ENCODE measurements at places on chromosomes 5 and 9.

DNA sequence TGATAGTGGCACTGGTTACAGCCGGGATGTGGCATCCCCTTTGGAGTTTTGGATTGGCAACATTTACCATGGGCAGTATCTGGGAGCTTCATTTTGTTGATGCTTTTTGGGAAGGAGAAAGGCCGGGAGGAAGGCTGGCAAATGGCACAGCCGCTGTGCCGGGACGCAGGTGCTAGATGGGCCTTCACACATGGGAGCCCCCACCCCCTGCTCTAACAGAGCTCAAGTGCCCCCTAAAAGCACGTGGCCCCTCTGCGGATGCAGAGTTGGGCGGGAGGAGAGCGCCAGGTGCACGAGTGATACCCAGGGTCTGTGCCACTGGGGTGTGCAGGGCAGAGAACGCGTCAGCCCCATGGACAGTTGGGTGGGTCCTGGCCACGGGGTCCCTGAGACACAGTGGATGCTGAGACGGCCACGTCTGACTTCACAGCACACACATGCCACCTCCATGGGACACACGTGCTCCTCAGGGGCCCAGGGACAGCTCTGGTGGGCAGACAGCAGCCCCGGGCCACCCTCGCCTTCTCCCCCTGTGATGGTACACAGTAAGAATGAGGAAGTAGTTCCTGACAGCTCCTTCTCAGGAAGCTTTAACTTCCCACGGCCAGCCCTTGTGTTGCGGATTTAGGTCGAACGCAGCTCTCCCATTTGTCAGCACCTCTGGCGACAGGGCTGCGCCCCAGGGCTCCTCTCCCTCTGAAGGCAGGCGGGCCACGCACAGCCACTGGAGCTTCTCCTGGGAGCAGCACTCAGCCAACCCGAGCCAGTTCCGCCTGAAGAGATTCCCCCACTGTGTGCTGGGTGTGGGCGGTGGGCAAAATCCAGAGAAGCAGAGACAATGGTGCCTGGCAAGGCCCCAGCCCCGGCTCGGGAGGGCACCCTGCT is 10.8 kb downstream of the SLC9A3 start:
- no peak for DNase-seq

DNA sequence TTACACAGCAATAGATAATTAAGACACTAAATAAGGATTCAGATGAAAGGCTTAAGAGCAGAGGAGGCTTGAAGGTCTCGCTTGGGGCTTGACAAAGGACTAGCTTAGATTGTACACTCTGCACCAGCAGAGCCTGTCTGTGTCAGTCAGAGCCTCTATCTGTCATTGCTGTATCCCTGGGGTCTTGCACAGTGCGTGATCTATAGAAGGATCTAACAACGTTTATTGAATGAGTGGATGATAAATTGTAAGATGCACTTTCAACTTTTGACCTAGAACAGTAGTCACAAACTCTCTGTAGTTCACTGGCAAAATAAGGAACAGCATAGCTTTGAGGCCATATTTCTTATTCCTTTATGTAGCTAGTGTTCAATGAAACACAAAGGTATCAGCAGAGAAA is 173.5 kb downstream of the ENTREP1 start:
- DNase-seq, result no peak

GRCh38 chr9:130058887-130059286 is 5.2 kb downstream of the GPR107 start:
- no peak for DNase-seq

GRCh38 chr9:123033352-123033751 is at the start of gene GPR21:
Gene GPR21, plus strand, starts transcription at chr9:123033667. Its CDS starts 900 bp downstream, at chr9:123034567.
- DNase-seq, result no peak

- no peak for DNase-seq
These were observed 2.5 kb upstream of the PIP5K1B start for GRCh38 chr9:68702493-68702892.

- DNase-seq, result no peak
These were observed 119.7 kb downstream of the CETN3 start for GRCh38 chr5:90289837-90290236.

DNA sequence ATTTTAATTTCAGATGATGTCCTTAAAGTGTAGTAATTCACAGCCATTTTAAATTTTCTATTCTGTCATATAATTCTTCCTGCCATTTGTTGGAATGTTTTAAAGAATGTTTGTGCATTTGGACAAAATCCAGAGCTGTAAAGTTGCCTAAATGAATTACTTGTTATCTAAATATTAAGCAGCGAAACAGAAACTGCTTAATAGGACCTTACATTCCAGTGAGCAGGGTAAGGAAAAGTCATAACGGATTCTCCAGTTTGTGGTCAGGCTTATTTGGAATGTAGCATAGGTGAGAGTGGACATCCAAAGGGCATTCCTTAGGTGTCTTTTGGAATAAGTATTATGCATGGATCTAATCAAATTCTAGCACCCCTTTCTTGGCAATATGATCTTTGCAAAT is 410.4 kb upstream of the PTPRD start:
- DNase-seq, result no peak

DNA sequence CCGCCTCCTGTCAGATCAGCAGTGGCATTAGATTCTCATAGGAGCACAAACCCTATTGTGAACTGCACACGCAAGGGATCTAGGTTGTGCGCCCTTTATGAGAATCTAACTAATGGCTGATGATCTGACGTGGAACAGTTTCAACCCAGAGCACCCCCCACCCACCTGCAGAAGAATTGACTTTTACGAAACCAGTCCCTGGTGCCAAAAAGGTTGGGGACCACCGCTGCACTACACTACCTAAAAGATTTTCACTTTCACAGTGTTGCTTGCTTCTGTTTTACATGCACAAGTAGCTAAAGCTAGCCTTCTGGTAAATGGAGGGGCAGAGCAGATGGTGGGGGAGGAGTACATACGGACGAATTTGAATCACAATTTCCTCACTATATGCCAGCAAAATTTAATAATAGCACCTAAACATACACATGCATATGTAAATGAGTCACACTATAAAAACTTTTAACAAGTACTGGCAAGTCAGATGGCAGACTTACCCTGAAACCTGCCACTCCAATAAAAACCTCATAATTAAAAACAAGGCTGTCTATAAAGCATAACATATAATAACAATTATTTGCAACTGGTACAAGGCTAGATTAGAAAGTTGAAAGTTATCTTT is 24.0 kb upstream of the CDKN2B start:
- no peak for DNase-seq

- no peak for DNase-seq
These were observed 166.4 kb downstream of the DMRT2 start for GRCh38 chr9:1216532-1216931.

- no peak for DNase-seq
These were observed 38.1 kb downstream of the FAM240B start for GRCh38 chr9:38681747-38682227.

GRCh38 chr5:132635873-132636272 is 22.1 kb upstream of the IL13 start:
- no peak for DNase-seq

- DNase-seq, result no peak
These were observed 58.7 kb downstream of the TMOD1 start for GRCh38 chr9:97560154-97560553.

- DNase-seq, result no peak
These were observed 47.3 kb downstream of the RASGEF1C start for GRCh38 chr5:180161420-180162303.

- DNase-seq, result peak; percentile 92
These were observed at the start of gene SEMA6A for GRCh38 chr5:116574367-116575325. Gene SEMA6A, minus strand, starts transcription at chr5:116574823. Its CDS starts 69,879 bp downstream, at chr5:116504944.

GRCh38 chr9:120212853-120213200 is 367.1 kb downstream of the CDK5RAP2 start:
- no peak for DNase-seq

DNA sequence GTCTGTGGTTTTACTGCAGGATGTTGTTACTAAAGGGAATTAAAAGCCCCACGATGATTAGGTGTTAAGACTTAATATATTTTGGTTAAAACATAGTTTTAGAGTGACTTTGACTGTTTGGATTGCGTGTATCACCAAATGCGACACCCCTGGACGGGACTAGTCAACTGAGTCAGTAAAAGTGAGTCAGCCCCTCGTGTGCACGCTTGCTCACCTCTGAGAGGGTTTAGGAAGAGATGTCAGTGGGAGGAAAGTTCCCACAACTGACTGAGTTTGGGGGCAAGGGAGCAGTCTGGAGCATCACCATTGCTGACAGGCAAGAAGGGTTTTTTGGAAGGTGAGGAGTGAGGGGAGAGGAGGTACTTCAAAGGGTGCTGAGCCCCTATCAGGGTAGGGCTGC is 14.4 kb upstream of the DMRT3 start:
- no peak for DNase-seq

- DNase-seq, result no peak
These were observed 27.2 kb downstream of the SLC25A48 start for GRCh38 chr5:135861641-135862040.

DNA sequence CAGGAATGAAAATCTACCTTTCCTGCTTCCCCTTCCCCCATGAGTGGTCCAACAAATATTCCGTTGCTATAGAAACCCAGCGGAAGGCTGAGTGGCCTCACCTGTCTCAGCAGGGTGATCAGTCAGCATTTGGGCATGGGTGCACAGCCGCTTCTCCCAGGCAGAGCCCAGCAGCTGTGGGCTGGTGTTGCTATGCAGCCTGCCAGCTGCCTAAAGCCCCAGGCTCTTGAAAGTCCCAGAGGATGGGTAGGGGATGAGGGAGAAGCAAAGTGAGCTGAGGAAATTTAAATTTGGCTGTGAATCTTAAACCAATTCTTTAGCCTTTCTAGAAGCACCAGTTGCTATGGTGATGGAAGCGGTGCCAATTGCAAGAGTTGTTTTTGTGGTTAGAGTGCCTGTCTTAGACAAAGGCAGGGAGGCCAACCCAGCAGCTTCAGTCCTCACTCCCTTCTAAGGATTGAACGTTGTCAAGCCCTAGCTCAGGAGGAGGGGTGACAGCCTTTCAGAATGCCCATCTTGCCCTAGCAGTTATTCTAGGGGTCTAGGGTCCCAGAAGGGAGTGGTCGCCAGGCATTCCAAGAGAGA is 151.5 kb upstream of the PITX1 start:
- no peak for DNase-seq

GRCh38 chr9:134163371-134164196 is 780 bp downstream of the RNU6ATAC start:
- peak; percentile 81 for DNase-seq

DNA sequence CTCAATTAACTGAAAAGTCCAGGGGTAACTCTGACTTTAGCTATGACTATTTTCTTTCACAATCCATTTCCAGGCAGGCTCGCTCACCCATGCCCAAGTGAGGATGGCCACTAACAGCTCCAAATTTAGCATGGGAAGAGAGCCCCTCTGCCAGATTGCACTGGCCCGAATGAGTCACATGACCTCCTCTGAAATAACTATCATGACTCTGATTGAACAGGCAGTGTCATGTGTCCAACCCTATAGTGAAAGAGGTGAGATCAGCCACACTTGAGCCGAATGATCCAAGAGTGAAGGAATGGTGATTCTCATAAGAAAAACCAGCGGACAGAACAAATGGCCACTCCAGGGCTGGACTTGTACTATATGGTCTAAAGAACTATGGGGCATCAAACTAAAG is 242.3 kb downstream of the NSG2 start:
- DNase-seq, result no peak
